ENCODE measurements at places on chromosomes 2 and 18.
A peak's percentile ranks its signal among the peaks of the same experiment; 100 is the strongest.

- no peak for DNase-seq
Measured at GRCh38 chr2:101732199-101732598, 34.7 kb downstream of the MAP4K4 start.

- DNase-seq: peak; percentile 52
Measured at GRCh38 chr2:219308142-219309101, 779 bp downstream of the PTPRN start.

- no peak for DNase-seq
Measured at GRCh38 chr2:85680707-85681371, 12.8 kb upstream of the SFTPB start.

- DNase-seq: no peak
Measured at GRCh38 chr2:222797871-222798270, 63.0 kb upstream of the ACSL3 start.

DNA sequence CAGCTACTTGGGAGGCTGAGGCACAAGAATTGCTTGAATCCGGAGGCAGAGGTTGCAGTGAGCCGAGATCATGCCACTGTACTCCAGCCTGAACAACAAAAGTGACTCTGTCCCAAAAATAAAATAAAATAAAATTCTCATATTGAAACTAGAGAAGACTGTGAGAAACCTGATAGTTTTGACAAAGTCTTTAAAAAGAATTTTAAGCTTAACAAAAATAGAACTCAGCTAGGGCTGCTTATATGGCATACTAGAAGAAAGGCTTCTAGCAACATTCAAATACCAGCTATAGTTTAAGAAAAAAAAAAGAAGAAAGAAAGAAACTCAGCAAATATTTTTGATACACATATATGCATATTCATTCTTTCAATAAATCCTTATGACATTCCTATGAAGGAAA lies 13.6 kb downstream of the HADHA start:
- no peak for DNase-seq

DNA sequence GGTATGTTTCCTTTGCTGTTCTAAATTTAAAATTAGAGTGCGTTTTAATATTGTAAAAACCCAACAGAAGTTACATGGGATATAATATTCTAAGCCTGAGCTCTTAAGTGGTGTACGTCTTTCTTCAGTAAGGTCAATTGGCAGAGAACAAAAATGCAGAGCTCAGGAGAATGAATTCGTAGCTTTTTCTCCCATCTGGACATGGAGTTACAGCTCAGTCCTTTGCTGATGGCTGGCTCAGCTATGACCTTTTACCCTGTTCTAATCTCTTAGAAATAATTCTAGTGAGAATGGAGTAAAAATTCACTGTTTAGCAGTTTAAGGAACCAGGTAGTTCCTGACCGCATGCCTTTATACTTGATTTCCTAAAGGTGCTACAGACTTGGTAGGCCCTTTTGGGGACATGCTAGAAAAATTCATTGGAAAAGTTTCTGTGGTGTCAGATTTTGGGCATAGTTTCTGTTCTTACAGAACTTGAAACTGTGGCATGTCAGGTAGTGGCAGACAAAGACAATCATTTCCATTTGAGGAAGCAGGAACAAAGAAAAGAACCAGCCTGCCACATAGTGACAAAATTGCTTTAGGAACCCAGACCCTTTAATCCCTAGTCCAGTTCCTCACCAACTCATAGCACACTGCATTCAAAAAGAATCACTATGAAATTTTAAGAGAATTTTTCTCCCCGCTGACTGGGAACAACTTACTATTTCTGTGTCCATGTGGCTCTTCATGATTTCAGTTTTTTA lies 566.8 kb upstream of the ZNF804A start:
- no peak for DNase-seq

GRCh38 chr2:42908518-42909200 lies 116.3 kb upstream of the HAAO start:
- DNase-seq: no peak

All from AG10803 (cell line).